ENCODE measurements at places on chromosomes 6 and 20.

DNA sequence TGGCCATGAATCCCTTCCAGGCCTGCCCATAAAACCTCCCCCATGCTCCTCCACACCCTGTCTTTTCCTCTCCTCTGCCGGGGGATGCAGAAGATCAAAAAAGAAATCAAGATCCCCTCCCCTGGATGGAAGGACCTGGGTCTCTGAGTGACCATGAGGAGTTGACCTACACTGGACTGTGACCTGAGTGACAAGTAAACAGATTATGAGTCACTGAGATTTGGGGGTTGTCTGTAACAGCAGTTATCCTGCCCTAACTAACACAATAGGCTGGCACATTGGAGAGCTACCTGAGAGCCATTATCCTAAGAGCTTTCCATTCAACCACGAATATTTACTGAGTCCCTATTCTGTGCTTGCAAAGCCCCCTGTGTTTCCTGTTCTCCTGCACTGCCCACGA is 28.4 kb upstream of the SIRPA start:
- no peak overlapping the region for H3K4me3 ChIP-seq
- H3K27ac ChIP-seq = no peak overlapping the region
- H3K4me1 ChIP-seq = no peaks in the 10 kb centered on the region
- DNase-seq = no peak
- H3K36me3 ChIP-seq = no peaks in the 10 kb centered on the region

DNA sequence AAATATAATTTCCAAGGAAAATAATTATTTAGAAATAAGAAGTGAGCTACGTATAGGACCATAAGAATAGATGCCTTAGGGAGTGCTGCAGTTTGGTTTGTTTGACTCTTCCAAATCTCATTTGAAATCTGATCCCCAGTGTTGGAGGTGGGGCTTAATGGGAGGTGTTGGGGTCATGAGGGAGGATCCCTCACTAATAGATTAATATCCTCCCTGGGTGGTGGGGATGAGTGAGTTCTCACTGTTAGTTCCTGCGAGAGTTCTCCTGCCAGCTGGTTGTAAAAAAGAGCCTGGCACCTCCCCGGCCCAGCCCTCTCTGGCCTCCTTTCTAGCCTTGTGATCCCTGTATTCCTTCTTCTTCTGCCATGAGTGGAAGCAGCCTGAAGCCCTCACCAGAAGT is 69.3 kb downstream of the RCAN2 start:
- H3K36me3 ChIP-seq = no peaks in the 10 kb centered on the region
- no peak overlapping the region for H3K27ac ChIP-seq
- peaks cover 4% of the 10 kb centered on the region for H3K27me3 ChIP-seq
- H3K4me1 ChIP-seq = peaks cover 8% of the 10 kb centered on the region

DNA sequence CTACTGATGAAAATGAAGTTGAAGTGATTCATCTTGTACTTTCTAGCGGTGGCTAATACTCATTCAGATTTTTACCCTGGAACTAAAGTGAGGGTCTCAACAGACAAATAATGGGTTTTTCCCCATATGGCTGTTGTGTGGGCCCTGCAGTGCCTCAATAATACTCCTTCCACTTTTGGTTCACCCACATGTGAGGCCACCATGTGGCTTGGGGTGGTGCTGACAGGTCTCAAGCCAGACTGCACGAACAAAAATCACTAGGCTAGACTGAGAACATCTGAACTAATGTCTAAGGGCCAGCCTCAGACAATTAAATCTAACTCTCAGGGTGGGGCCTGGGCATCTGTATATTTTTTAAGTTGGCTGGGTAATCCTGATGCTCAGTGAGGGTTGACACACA is 7.9 kb upstream of the COL12A1 start:
- no peak overlapping the region for H3K4me3 ChIP-seq
- H3K4me1 ChIP-seq = peaks cover 16% of the 10 kb centered on the region
- no peaks in the 10 kb centered on the region for H3K27me3 ChIP-seq

DNA sequence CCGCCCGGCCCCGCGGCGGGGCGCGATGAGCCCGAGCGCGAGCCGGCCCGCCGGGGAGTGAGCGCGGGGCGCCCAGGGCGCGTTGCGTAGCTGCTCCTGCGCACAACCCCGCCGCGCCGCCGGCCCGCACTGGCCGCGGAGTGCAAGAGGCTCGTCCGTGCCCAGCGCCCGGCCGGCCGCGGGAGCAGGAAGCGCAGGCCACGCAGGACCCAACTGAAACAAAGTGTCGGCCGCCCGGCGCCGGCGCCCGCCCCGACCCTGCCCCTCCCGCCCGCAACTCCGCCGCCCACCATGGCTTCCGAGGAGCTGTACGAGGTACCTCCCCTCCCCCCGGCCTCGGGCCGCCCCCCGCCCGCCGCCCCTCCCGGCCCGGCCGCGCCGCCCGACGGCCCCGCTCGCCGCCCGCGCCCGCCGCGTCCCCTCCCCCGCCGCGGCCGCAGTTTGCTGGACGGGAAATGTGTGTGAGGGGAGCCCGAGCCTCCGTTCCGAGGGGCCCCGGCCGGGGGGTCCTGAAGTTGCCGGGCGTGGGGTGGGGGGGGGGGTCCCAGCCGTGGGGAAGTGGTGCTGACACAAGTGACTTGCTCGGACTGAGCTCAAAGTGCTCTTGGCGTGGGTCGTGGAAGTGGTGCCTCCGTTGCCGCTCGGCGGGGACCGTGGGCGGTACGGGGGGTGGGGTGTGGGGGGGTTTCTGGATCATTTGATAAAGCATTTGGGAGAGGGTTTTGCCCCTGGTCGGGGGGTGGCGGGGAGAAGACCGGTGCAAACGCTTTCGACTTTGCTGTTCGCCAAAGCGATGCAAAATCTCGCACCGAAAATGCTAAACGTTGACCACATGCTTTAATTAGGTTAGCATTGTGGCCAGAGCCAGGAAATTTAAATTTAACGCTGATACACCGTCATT is 539 bp downstream of the CDYL start:
- H3K27ac ChIP-seq = no peak overlapping the region
- DNase-seq = peak; percentile 54
- peaks cover 6% of the 10 kb centered on the region for H3K4me1 ChIP-seq
- H3K36me3 ChIP-seq = peaks cover 10% of the 10 kb centered on the region

GRCh38 chr6:151493804-151494234 is at the start of gene CCDC170:
Gene CCDC170 (plus strand): TSS chr6:151494017. CDS start chr6:151494129, 112 bp downstream.
- H3K4me1 ChIP-seq = no peaks in the 10 kb centered on the region
- peak within 1 kb of the TSS; percentile 79 for H3K4me3 ChIP-seq
- H3K36me3 ChIP-seq = no peaks in the 10 kb centered on the region
- peaks cover 20% of the 10 kb centered on the region for H3K27me3 ChIP-seq
- DNase-seq = no peak

DNA sequence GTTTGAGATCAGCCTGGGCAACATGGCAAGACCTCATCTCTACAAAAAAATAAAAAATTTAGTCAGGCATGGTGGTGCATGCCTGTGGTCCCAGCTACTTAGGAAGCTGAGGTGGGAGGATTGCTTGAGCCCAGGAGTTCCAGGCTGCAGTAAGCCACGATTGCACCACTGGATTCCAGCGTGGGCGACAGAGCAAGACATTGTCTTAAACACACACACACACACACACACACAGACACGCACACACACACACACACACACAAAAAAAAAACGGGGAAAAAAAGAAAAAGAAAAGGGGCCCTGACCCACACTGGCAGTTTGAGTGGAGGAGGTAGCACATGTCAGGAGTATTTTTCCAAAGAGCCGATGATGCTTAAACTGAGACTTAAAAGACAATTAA is 122.2 kb downstream of the AFG1L start:
- H3K4me3 ChIP-seq = no peak overlapping the region
- no peak for DNase-seq
- H3K4me1 ChIP-seq = no peaks in the 10 kb centered on the region
- no peaks in the 10 kb centered on the region for H3K36me3 ChIP-seq

- peaks cover 68% of the 10 kb centered on the region for H3K27me3 ChIP-seq
- no peak for DNase-seq
- H3K4me1 ChIP-seq = no peaks in the 10 kb centered on the region
- peak overlapping the region; percentile 61 for H3K4me3 ChIP-seq
These were observed 891 bp downstream of the RSPO3 start for GRCh38 chr6:127119102-127120022.

DNA sequence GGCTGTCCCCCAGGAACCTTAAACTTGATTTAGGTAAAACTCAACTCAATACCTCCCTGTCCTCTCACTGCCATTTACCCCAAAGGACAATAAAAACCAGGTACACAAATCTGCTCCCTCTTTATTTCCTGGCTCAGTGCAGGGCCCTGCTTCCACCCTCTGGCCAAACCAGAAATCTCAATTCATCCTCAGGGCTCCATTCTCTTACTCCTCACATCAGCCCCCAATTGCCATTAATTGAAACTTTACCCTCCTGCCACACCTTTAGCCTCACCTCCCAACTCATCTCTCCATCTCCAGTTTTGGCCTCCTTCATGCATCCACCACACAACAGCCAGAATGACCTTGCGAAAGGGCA is 10.5 kb downstream of the ZBTB2 start:
- H3K4me1 ChIP-seq = no peaks in the 10 kb centered on the region
- no peaks in the 10 kb centered on the region for H3K36me3 ChIP-seq
- no peak overlapping the region for H3K4me3 ChIP-seq
- DNase-seq = no peak
- H3K27me3 ChIP-seq = no peaks in the 10 kb centered on the region
- no peak overlapping the region for H3K27ac ChIP-seq

DNA sequence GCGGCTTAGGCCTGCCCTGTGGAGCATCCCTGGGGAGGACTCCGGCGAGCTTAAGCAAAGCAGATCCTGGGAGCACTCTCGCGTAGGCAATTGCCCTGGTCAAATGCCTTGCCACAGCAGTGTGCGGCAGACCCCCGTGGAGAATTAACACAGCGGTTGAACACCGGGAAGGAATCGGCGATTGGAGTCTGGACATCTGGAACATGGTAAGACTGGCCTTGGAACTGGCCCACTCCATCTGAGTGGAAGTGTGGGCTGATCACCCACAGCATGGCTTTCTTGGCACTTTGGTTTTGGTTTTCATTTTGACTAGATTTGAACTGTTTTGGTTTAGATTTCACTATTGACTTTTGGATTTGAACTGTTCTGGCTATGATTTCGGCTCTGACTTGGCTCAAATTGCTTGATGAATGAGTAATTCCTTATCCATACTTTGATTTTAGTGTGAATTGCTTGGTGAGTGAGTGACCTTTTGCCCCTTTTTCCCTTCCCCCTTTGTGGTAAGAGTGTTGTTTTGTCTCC is 300.7 kb downstream of the RNGTT start:
- H3K4me1 ChIP-seq = no peaks in the 10 kb centered on the region
- DNase-seq = no peak
- no peaks in the 10 kb centered on the region for H3K27me3 ChIP-seq
- H3K27ac ChIP-seq = no peak overlapping the region
- no peaks in the 10 kb centered on the region for H3K36me3 ChIP-seq
- H3K4me3 ChIP-seq = no peak overlapping the region

- no peak overlapping the region for H3K4me3 ChIP-seq
- H3K36me3 ChIP-seq = no peaks in the 10 kb centered on the region
- no peak overlapping the region for H3K27ac ChIP-seq
- 0 out of 2 replicates have a peak, but pooled peaks cover 6% of the 10 kb centered on the region for H3K4me1 ChIP-seq
These were observed 503.9 kb downstream of the EPHA7 start for GRCh38 chr6:92915466-92915865.

DNA sequence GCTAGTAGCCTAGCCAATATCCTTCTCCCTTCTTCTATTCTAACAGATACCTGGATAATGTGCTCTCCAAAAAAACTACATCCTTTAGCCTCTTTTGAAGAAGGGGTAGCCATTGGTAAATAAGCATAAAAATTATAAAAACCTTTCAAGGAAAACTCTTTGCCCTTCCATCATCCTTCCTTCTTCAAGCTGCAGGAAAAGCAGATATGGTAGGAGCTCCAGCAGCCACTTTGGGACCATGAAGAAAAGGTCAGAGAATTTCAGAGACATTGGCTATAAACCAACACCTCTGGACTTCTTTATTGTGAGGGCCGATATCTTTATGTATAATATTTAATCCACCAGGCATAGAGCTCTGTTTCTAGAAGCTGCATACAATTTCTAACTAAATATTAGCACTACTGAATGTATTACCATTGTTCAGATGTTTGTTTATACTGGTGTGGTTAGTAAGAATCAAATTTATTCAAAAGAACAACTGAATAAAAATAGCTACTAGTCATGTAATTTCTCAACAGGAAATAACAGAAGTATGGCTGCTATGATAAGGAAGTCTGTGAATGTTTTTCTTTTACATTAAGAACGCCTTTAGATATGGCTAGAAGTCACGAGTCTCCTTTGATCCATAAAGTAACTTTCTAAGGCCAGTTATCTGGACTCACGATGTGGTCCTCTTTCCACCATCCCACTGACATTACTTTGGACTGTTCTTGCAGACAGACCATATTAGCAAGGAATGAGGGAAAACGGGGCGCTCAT is 32.2 kb downstream of the MYLK4 start:
- H3K27ac ChIP-seq = no peak overlapping the region

DNA sequence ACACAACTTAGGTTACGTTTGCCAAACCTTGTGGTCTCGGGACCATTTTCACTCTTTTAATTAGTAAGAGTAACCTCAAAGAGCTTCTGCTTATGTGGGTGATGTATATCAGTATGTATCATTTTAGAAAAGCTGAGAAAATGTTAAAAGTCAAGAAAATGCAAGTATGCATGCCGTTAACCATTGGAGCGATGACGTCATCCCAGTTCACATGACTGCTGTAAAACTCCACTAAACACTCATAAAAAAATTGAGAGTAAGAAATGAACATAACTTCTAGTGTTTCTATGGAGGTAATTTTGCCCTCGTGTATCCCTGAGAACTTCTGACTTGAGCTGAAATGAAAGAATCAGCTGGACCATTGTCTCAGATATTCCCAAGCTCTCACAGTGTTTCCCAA is 250.0 kb upstream of the CDH4 start:
- H3K4me1 ChIP-seq = no peaks in the 10 kb centered on the region
- DNase-seq = no peak
- H3K27ac ChIP-seq = no peak overlapping the region
- H3K36me3 ChIP-seq = no peaks in the 10 kb centered on the region
- H3K4me3 ChIP-seq = no peak overlapping the region

DNA sequence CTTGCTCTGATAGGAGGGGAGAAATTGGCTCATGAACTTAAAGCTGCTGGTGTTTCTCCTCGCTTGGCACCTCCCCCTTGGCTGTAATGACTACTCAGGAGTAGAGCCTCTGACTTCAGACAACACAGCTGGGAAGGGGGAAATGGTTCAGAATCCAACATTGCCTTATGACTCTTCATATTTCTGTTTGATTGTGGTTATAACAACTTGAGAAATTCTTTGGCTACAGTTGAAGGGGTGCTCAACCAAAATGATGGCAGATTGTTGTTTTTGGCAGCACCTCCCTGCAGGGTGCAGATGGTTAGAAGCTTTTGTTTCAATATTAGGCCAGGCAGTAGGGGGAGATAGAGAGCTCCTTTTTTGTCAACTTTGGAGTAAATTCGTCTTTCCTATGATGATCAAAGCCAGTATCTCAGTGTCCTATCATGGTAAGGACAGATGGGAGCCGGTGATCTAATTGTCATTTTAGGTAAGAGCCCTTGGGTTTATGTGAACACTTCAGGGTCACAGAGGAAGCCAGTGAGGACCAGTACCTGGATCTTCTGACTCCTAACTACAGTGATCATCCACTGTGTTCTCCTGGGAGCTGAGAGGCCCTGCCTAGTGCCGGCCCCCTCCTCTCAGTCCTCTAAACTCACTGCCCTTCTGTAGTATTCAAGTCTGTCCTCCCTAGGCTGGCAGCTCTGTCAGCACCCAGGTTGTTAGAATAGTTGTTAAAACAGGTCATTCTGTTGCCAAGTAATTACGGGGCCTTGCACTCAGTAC is 39.9 kb downstream of the RPRD1B start:
- H3K27ac ChIP-seq = 0 out of 2 replicates have a peak overlapping the region, but pooled peaks have one; percentile 7
- H3K36me3 ChIP-seq = peaks cover 60% of the 10 kb centered on the region
- no peak overlapping the region for H3K4me3 ChIP-seq
- no peaks in the 10 kb centered on the region for H3K27me3 ChIP-seq
- peak; percentile 93 for DNase-seq

Measured in PC-3 (cell line).